NCI-H1930 (cell line): ENCODE measurements at places on chromosomes 5 and 9.

- DNase-seq = no peak
Measured at GRCh38 chr5:106267256-106267655, 1403.5 kb downstream of the EFNA5 start.

DNA sequence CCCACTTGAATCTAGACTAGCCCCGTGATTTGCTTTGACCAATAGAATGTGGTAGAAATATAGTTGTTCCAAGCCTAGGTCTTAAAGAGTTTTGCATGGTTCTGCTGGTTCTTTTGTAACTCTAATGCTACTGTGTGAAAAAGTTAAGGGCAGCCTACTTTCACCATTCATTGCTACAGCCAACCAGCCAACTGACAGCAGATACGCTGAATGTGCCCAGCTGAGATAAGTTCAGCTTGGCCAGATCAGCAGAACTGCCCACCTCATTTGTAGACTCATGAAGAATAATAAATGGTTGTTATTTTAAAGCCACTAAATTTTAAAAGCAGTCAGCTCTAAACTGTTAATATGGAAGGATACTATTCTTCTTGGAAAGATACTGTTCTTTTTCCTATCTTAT is 23.9 kb downstream of the NR3C1 start:
- DNase-seq = no peak

GRCh38 chr5:181124526-181124925 is 6.4 kb downstream of the OR2V1 start:
- DNase-seq = no peak

DNA sequence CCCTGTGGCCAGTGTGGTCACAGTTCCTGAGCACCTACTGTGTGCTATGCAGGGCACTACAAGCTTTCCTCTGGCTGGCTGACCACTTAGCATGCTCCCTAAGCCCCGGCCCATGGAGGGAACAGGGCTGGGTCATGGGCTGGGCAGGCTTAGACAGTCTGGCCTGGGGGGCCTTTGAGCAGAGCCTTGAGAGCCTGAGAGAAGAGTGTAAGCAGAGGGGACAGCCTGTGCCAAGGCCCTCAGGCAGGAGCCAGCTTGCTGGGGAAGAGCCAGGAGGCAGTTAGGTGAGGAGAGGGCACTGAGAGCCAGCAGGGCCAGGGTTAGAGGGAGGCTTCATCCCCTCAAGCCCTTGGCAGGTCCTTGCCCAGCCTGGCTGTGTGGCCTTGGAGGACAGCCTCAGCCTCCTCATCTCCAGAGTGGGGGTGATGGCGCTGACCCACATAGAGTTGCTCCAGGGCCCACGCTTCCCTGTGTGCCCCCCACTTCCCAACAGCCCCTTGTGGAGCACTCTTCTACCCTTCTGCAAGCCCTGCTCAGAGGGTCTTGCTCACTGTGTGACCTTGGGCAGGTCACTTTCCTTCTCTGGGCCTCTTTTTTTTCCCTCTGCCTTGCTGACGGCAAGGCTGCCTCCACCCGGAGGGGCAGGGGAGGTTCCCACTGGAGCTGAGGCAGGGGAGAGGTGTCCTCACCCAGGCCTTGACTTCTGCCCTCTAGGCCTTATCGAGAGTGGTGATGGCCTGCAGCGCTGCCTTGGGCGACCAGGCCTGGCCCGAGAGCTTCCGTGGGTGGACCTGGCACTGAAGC is 107.1 kb downstream of the PHF2 start:
- DNase-seq = no peak

GRCh38 chr5:37721447-37721871 is 118.4 kb downstream of the GDNF start:
- no peak for DNase-seq

- peak; percentile 5 for DNase-seq
Measured at GRCh38 chr5:175444060-175444904, at the start of gene DRD1. Gene DRD1, minus strand, starts transcription at chr5:175444182. Its CDS starts 1,083 bp downstream, at chr5:175443099.

GRCh38 chr5:128083811-128084227 is 253 bp downstream of the SLC12A2 start:
- DNase-seq = no peak

- no peak for DNase-seq
Measured at GRCh38 chr9:70061776-70062175, 18.1 kb downstream of the MAMDC2 start.

- DNase-seq = no peak
Measured at GRCh38 chr5:179805070-179805528, 1.6 kb downstream of the MGAT4B start.

DNA sequence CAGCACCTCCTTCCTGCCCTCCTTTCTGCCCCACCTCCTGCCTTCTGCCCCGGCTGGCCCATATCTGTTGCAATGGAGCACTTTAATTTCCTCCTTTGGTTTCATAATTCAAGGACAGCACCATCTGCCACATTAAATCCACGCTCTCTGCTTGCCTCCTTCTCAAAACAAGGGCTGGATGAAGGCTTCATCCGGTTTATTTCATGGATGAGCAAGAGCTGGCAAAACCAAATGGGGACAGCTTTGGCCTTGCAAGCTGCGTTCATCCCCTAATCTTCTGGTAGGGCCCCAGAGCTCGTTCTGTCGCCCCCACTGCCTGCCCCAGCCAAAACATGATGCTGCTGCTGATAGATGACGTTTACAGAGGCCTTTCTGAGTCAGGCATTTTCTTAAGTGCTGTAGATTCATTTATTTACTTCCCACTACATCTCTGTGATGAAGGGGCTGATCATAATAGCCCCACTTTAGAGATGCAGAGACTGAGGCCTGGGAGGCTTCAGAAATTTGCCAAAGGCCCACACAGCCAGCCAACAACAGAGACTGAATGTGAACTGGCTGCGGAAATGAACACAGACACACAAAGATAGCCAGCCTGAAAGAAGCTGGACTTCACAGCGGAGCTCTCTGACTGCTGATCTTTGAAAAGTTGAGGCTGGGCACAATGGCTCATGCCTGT is 115.6 kb upstream of the CPEB4 start:
- DNase-seq = no peak

GRCh38 chr9:124852829-124853531 is at the start of gene WDR38:
Gene WDR38, plus strand, starts transcription at chr9:124853460. Its CDS starts 72 bp downstream, at chr9:124853532.
- peak; percentile 50 for DNase-seq

DNA sequence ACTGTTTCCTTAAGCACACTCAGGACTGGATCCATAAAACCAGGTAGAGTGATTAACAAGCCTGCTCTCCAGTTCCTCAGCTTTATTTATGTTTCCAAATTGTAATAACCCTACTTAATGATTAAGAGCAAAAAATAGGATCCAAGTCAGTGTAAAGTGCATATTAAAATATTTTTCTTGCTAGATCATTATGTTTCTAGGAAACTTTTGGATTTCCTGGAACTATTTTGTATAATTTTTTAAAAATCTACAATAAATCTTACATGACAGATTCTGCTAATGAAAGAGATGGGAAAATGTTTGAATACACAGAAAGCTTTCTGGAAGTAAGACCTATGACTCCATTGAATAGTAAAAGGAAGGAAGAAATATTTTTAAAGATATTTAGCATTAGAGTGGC is 35.5 kb downstream of the BHMT start:
- no peak for DNase-seq

- DNase-seq = no peak
Measured at GRCh38 chr5:176144508-176144907, 93.7 kb upstream of the SIMC1 start.

GRCh38 chr5:65796269-65796668 is 74.3 kb downstream of the NLN start:
- no peak for DNase-seq

- DNase-seq = no peak
Measured at GRCh38 chr9:127905788-127906191, 6.4 kb upstream of the ST6GALNAC6 start.

GRCh38 chr5:119354537-119355243 is 1.1 kb upstream of the TNFAIP8 start:
- no peak for DNase-seq

- no peak for DNase-seq
Measured at GRCh38 chr5:2014058-2014610, 131.4 kb upstream of the IRX4 start.

DNA sequence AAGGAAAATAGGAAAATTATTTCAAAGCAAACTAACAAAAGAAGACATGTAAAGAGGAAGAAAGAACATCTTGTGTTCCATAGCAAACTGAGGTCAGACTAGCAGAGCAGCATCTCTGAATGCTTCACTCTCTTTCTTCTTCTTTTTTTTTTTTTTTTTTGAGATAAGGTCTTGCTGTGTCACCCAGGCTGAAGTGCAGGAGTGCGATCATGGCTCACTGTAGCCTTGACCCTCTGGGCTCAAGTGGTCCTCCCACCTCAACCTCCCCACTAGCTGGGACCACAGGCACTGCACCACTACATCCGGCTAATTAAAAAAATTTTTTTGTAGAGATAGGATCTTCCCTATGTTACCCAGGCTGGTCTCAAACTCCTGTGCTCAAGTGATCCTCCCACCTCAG is 36.6 kb downstream of the MELK start:
- no peak for DNase-seq

DNA sequence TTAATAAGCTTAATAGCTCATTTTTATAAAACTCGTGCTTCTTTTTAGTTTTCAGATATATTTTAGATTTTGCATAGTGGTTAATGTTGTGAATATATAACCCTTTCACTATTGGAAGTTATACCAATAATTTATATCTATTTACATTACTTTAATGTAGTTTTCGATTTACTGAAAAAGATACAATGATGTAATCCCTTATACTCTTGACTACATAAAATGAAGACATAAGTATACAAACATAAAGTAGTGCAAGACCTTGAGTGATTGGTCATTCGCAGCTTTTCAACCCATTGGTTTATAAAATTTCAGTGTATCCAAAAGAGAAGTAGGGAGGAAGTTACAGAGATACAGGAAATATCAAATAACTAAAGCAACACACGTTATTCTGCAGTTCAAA is 84.3 kb upstream of the GRHPR start:
- DNase-seq = peak; percentile 51

DNA sequence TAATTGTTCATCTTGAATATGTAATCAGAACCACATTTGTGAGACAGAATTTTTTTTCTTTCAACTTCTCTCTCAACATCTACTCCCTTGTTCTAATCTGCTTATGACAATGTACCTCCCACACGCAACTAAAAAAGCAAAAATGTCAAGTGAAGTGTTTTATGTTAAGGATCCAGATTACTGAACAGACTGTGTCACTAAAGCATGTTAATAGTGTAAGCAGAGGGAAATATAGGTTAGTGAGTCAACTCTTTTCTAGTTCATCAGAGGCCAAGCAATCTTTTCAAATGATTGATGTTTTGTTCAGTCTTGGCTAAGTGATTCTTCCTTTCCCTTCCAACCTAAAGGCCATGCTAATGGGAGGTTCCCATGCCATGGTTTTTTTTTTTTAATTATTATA is 34.7 kb upstream of the IDNK start:
- DNase-seq = no peak

GRCh38 chr5:102760815-102761214 is 5.7 kb downstream of the PAM start:
- no peak for DNase-seq

DNA sequence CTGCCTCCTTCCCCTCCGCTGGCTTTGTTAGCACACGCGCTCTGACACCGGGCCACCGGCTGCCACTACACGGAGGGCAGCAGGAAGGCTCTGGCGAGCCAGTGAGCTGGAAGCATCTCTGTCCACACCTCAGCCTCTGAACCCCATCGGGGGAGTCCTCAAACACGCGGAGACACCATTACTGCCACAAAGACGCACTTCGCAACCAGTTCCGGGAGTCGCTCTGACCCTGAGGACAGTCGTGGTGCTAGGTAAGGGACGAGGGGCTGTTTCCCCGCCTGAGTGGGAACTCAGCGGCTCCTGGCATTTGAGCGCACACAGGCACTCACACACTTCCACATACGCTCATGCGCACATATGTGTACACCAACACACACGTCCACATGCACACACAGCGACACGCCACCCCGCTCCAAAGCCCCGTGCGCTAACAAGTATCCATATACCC is 160.0 kb downstream of the C9orf152 start:
- no peak for DNase-seq

GRCh38 chr5:45038366-45038987 is 229.7 kb downstream of the MRPS30 start:
- DNase-seq = peak; percentile 49

- DNase-seq = no peak
Measured at GRCh38 chr9:96596601-96597111, 23.0 kb downstream of the CDC14B start.

DNA sequence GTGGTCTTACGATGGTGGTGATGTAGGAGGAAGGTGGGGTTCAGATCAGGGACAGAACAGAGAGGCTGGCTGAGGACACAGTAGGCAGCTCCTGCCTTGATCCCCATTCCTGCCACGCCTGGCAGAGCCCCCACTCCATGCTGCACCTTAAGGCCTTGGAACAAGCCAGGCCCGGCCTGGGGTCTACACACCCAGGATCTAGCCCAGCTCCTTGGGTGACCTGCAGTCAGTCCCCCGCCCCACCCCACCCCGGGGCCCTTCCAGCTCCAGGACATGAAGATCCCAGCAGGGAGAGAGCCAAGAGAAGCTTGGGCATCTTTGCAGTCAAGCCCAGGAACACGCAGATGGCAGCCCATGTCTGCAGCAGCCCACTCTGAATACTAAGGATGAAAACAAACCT is 34.7 kb downstream of the WHRN start:
- no peak for DNase-seq

DNA sequence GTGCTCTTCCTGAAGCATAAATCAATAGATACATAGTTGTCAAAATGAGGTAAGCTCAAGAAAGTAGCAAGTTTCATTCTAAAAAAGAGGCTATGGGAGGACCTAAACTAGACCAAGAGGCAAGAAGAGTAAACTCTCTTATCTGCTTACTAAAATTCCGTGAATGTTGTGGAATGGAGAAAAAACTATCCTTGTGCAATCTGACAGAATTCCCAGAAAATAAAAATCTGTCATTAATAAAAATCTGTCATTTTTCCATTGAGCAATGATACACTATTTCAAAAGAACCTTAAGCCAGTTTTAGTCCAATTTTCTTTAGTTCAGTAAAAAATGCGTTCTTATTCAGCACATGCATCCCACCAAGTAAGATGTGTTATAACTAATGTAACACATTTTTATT is 15.9 kb upstream of the FANCC start:
- DNase-seq = no peak

DNA sequence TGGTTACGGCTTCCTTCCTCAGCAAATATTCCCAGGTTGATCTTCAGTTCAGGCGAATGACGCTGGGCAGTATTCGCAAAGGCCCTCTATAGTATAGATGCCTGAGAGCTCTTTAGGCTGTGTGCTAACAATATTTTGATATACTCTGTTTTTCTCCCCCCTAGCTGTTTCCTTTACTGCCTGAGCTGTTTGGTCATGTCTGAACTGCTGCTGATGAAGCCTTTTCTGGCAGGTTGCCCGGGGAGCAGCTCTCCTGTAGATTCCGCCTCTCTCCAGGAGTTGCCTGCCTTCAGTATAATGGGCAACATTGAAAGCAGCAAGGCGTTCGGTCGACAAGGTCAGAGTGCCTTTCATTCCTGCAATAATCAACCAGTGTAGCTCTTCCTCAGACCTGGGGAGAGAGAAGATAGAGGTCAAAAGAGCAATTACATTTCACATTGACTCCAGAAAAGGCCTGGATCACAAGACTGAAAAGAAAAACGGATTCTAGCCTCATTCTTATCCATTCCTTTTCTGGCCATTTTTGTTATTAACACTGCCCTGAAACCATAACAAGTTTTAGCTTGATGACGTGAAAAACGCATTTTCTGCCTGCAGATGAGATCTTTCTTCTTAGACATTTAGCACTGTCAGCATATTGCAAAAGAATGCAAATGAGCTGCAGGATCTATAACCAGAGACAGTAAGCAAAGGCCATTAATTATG is 60.1 kb upstream of the ZNF608 start:
- DNase-seq = peak; percentile 37
